ENCODE measurements at places on chromosomes 5 and 9.
A peak's percentile ranks its signal among the peaks of the same experiment; 100 is the strongest.

GRCh38 chr5:120014535-120014934 is 385.2 kb downstream of the FAM170A start:
- peak; percentile 38 for DNase-seq

GRCh38 chr9:90271707-90272106 is 370.9 kb downstream of the DIRAS2 start:
- DNase-seq: no peak

GRCh38 chr5:41722359-41722950 is 147.8 kb downstream of the OXCT1 start:
- peak; percentile 10 for DNase-seq

DNA sequence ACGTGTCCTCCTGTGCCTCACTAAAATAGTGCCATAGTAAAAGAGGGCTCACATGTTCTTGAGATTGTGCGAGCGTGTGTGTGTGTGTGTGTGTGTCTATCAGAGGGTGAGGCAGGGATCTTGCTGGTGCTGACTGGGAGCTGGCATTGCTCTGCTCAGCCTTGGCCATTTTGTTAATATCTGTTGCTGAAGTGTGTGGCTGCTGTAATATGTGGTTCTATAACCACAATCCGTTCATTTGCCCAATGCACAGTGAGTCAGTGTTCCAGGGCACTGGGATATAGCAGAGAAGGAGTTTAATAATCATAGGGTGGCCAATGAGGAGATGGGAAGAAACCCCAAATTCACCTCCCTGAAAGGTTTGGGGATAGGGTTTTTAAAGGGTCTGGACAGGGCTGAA is 61.3 kb downstream of the RASGRF2 start:
- DNase-seq: no peak

- DNase-seq: no peak
These were observed 60.0 kb downstream of the HRH2 start for GRCh38 chr5:175717837-175718236.
